Stimulated activated CD4-positive, alpha-beta T cell treated with anti-CD3 and anti-CD28 coated beads, Interleukin-1b, Interleukin-23, amount 100 ng/mL, for 48 hours (primary cell): ENCODE measurements at places on chromosomes 5 and 9.

- no peak for DNase-seq
Observed at GRCh38 chr9:7316967-7317366, 482.6 kb downstream of the DMAC1 start.

DNA sequence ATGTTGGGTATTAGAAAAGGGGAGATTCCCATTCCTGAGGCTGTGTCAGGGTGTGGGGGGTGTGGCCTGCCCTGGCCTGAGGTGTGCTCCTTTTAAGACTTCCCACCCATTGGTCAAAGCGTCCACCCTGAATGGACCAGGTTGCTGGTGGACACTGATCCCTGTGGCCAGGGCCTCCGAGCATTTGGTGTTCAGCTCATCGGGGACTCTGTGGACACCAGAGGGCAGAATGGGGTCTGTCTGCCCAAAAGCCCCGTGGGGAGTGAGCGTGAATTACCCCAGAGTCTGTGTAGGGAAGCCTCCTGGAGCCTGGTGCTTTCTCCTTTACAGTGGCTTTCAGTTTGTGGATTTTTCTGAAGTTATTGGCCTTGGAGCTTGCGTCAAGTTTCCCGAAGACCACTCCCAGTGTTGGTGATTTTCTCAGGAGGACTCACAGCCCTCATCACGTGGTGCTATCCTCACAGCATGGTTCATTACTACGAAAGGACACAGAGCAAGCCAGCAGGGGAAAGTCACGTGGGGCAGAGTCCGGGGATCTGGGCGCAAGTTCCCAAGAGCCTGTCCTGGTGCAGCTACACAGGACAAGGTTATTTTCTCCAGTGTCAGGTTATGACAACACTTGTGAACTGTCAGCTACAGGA lies 55.5 kb downstream of the TENT4A start:
- no peak for DNase-seq

DNA sequence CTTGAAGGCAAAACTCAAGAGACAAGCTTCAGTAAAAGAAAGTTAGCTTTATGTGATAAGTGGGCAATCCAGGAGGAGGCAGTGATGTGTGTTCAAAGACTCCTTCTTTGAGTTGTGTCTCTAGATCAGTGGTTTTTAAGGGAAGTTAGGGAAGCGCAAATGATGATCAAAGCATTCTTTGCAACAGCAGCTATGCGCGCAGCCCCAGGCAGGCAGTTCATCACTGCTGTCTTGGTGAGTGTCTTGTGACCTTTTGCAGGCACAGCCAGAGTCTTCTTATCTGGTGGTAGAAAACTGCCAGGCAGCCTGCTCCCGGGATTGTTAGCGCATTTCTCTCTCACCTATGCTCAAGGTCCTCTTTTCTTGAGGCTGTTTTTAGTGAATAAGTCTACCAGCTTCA lies 40.3 kb upstream of the CLK4 start:
- DNase-seq: no peak

GRCh38 chr9:107251756-107252322 lies 31.2 kb upstream of the RAD23B start:
- DNase-seq: no peak

DNA sequence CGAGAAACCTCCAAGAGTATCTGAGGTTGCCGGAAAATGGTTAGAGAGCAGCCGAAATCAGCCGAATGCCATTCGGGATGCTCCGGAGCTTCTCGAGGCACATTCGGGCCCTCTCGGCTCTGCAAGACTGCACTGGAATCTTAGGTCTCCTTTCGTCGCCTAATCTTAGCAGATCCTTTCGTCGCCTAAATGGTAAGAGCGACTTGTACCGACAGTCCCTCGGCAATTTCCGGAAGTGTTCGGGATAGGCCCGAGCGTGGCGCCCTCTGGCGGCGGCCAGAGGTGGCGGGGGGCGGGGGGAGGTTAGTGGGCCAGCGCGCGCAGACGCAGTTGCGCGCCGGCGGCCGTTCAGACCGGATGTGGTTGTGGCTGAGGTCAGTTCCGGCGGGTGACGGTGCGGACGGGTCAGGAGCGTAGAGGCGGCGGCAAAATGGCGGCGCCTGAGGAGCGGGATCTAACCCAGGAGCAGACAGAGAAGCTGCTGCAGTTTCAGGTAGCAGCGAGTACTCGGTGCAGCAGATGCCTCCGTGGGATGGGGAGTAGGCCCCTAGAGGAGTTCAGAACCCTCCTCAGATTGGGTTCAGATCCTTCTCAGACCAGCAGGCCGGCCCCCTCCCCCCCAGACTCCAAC lies at the start of gene FAF2:
Gene FAF2 (plus strand): TSS at position 408 of the 631 bp plus-strand sequence. CDS start 23 bp downstream, at position 431.
- DNase-seq: peak; percentile 98

DNA sequence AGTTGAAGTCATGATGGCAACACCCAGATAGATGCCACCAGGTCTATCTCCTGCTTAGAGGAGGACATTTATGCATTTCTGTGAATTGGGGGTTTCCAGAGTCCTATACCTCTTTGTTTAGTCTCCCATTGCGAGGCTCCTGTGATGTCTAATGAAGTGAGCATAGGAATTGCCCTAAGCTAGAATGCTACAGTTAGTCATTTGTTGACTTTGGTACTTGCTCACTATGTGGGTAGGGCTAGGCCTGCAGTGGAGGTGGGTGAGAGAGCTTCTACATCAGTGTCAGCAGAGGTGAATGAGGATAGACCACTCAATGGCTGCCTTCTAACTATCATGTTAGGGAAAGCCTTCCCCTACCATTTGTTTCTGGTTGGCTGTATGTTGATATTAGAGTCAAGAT lies 173.3 kb upstream of the POC5 start:
- no peak for DNase-seq

DNA sequence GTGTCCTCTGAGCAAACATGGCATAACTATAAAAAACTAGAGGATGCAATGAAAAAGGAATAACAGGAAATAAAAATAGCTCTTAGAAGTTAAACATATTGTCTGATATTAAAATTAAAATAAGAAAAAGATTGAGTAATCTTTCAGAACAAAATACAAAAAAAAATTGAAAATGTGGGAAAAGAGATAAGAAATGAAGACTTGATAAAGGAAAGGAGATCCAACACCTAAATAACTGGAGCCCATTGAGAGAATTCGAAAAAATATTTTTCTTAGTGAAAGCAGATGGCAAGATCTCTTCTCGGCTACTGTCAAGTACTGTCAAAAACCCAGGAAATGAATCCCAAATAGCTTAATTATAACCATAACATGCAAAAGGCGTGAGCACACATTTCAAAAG lies 24.9 kb downstream of the LIFR start:
- no peak for DNase-seq

DNA sequence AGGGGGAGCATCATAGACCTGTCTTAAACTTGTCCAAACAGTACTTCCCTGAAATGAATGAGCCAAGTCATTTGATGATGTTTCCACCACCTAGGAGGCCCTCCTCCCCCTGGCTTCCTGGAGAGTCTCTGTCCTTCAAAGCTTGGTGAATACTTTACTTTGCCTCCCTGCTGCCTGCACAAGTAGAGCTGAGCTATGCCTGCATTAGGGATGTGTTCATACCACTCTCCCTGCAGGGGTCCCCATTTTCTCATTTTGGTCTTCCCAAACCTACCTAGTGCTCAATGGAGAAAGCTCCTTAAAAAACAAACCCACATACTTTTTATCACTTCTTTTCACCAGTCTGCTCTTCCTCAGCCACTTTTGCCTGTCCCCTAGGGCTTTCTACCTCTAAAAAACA lies 7.7 kb downstream of the CCNI2 start:
- no peak for DNase-seq

DNA sequence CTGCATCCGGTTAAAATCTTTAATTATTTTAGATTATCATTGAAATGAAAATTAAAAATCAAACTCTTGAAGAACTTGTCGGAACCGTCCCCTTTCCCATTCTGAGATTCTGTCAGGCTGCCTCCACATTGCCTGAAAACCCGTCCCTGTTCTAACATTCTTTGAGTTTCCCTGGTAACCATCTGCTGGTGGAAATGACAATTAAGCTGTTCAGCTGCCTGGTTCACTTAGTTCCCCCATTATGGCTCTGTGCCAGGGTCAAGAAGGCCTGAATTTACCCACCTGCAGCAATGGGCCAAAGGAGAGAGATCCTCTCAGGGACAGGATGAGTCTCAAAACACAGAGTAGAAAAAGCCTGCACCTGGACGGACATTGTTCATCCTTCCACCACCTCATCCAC lies 11.8 kb upstream of the TCOF1 start:
- no peak for DNase-seq

DNA sequence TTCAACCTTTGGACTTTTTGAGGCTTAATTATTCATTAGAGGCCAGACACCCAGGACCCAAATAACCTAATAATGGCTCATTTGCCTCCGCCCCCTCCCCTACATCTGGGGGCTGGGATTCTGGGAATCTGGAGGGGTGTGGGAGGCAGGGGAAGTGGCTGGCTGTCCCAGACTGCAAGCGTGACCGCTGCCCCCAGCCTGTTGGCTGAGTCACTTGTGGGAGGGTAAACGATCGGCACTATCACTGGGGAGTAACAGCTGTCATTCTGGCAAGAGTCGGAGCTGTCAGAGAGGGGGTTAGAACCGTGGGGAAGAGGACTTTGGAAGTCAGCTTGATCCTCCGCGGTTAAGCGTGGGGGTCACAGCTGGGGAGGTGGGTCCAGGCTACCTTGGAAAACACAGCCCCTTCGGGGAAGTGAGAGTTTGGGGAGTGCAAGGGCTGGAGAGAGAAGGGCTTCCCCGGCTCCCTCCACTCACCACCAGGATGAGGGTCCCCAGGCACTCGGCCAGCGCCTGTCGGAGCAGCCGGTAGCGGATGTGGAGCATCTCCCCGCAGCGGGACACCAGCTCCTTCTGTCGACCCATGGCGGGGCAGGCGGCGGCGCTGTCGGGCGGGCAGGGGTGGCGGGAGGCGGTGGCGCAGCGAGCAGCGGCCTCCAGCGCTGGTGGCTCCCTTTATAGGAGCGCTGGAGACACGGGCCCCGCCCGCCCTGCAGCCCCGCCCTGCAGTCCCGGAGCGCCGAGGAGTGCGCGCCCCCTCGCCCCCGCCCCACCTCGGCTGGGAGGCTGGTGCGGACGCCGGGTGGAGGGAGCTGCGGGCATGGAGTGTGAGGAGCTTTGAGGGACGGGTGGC lies at the start of gene AQP3:
Gene AQP3 (minus strand): TSS at position 648 of the 853 bp plus-strand sequence. CDS start 63 bp downstream, at position 585.
- peak; percentile 62 for DNase-seq

GRCh38 chr5:145479857-145480256 lies 355.3 kb downstream of the PRELID2 start:
- no peak for DNase-seq

GRCh38 chr9:108316630-108317029 lies 539.2 kb downstream of the ACTL7B start:
- no peak for DNase-seq

GRCh38 chr5:167442922-167443321 lies 848.5 kb upstream of the WWC1 start:
- no peak for DNase-seq

DNA sequence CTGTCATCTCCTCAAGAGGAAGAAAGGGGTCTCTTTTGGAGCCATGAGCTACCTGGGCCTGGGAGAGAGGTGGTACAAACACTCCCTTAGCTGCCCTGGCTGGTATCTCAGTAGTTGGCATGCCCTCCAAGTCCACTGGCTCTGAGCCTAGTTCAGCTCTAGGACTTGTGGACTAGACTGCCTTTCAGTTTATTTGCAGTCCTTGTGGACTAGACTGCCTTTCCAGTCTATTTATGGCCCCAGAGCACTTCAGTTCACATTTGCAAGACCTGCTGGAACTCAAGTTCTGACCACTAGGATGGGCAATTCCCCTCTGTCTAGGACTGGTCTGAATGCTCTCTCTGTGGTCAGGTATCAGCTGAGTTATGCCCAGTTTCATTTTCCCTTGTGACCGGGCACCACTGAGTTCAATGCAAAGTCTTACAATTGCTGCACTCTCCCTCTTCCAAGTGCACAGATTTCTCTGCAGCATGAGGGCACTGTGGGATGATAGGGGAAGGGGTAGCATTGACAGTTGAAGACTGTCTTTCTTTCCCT lies 1019.0 kb downstream of the TAF11L14 start:
- DNase-seq: no peak

DNA sequence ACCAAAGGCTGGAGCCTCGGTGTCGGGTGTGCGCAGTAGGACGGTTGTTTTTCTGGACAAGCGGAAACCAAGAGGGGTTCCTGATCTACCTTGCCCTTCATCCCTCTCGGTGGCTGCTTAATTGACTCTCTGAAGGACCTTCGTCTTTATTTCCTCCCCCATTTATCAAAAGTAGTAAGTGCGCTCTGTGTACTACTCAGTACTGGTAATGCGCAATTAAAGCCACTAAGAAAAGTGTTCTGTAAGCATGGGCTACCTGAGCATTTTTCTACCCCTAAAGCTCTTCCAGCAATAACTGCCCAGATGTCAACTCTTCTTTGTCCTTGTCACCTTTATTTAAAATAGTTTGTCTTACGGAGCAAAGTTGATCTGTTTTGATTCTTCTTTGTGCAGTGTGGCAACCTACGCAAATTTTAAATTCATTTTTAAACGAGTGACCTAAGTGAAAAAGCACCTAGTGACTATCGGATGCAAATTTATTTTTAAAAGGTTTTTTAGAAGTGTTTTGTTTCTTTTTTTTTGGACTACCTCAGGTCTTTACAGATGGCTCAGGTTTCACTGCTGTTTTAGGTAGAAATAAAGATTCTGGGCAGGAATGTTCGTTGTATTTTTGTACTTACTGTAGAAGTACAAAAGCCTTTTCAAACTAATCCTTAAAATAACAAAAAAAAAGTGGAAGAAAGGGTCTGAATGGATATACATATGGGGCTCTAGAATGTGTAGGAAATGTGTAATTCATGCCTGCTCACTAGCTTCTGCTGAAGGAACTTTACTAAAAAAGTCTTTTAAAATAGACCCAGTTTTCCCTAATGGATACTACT lies 2.0 kb downstream of the JMY start:
- DNase-seq: no peak
